D721Med (cell line): ENCODE measurements at places on chromosomes 3 and 15.

GRCh38 chr3:189144645-189145044 lies 27.1 kb upstream of the TPRG1 start:
- no peak for DNase-seq

- DNase-seq: no peak
These were observed 251.3 kb upstream of the NR2E3 start for GRCh38 chr15:71559098-71559497.

GRCh38 chr3:1093217-1093616 lies 393 bp downstream of the CNTN6 start:
- DNase-seq: no peak

DNA sequence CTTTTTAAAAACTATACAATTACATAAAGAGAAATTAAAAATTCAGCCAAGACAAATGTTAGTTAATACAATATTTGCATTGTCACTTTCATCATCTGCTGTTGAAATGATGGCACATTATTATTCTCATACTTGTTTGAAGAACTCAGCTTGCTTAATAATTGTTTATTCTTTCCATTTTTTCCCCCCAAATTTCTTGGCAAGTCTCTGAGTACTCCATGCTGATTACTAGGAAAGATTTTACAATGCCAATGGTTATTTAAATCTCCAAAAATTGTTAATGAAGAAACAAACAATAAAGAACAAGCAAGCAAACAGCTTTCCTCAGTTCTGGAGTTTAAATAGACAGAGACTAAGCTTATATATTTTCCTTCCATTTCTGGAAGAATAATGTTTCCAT lies 15.1 kb upstream of the STXBP5L start:
- DNase-seq: no peak

DNA sequence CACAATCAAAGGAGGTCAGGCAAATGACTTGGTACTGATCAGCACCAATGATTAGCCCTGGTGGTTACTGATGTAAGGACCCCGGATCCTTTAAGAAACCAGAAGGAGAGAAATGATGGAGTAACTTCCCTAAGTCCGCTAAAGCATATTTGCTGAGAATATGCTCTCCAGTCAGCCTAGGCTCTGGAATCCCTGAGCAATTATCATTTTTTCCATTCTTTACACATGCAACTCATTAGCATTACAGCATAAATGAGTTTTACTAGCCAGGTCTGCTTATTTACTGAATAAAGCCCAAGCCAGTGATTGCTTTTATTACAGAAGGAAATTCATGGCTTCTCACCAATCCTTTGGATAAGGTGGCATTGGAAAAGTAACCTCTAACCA lies 139.2 kb upstream of the WNT5A start:
- DNase-seq: no peak

DNA sequence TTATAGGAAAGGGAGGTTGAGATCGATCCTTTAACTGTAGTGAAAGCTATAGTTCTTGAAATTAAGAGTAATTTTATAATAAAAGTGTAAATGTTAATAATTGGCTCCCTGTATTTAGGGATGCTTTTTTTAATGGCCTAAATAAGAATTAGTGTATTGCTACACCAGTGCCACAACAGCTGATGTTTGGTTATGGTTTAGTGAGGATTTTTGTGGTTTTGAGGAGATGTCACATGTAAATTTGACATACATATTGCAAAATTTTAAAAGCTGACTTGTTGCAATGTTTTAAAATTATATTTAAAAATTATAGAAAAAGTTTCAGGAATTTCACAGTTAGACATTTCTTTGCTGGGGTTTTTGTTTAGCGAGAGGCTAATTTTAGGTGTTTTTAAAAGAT lies 3.9 kb downstream of the TSC22D2 start:
- DNase-seq: no peak

DNA sequence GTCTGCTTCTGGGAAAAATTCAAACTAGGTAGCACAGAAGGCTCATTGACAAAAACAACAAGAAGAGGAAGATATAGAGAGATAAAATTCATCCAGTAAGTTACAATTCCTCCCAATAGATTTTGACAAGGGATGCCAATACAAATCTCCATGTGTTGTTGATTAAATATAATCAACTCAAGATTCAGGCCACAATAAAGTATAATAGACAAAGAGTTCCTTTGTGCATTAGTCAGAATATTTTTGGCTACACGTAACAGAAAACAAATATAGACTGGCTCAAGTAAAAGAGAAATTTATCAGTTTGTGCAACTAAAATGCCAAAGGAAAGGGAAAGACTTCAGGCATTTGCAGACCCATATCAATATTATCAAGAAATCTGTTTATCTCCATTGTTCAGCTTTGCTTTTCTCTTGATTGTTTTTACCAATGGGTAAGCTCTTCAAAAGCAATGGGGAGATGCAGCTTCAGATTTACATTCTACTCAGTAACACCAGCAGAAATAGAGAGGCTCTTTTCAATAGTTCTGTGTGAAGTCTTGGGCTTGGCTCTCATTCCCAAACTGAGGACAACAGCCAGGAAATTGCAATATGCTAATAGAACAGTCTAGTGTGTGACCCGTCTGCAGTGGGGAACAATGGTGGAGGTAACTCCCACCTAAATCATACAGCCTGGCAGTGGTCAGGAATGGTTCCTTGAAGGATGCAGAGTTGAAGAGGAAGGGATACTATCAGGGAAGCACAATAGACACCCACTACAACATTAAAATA lies 77.6 kb upstream of the PROK2 start:
- DNase-seq: no peak

GRCh38 chr15:31156226-31156625 lies 54.7 kb upstream of the TRPM1 start:
- no peak for DNase-seq

DNA sequence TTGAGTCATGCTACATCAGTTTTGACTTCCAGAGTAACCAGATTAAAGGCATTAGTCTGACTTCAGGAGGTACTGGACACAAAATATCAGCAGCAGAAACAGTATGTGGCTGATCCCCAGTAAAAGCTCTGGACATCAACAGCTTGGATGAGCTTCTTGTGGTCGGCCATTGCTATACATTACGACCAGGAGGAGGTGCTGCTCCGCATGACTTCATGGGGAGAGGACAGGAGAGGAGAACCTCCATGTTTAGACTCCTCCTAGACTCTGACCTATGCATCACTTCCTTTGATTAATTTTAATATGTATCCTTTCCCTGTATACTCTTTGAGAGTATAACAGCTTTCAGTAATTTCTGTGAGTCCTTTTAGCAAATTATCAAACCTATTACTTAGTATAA lies 285.6 kb upstream of the ARHGEF26 start:
- no peak for DNase-seq

- DNase-seq: no peak
These were observed 5.4 kb upstream of the SENP7 start for GRCh38 chr3:101518421-101518871.

- no peak for DNase-seq
These were observed 15.5 kb upstream of the ZBED2 start for GRCh38 chr3:111610612-111611054.

DNA sequence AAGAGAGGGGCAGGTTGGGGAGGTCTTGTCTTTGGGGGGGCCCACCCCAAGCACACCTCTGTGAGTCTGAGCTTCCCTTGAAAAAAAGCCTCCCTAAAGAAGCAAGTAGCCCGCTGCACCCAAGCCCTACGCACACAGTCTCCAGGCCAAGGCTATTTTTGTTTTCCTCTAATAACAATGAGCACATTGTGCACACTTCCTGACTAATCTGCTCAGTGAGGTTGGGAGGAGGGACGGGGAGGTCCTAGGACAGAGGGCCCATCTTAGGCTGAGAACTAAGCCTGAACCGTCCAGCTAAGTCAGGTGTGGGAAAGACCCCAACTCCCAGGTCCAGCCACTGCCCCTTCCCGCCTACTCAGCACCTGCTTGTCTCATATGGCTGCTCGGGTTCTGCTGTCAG lies 87.2 kb downstream of the HMG20A start:
- DNase-seq: no peak

- no peak for DNase-seq
These were observed 270.0 kb upstream of the HES1 start for GRCh38 chr3:193865896-193866480.

DNA sequence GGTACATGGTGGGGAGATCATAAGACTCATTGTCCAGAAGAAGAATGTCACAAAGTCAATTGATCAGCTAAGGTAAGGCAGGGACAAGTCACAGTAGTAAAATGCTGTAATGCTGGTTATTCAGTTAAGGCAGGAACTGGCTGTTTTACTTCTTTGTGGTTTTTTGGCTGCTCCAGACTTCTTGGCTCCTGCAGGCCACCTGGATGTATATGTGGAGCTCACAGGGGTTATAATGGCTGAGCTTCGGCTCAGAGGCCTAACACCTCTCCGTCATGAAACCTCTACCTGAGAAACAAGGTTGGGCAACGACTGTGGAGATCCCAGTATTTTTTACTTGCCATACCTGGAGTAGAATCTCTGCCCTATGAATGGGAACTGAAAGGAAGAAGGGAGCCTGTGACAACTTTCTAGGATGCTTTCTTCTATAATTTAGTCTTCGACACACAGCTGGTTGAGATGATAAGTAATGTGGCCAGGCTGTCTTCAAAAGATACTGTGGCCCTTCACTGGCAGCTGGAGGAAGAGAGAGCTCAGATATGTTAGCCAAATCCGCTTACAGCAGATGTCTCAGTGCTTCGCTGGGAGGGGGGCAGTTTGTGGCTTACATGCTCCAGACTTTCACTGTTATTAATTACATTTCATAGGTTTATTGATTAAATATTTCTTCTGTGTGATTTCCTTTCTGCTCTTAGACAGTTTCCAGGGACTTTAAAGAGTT lies 887.8 kb downstream of the IGSF11 start:
- DNase-seq: no peak

DNA sequence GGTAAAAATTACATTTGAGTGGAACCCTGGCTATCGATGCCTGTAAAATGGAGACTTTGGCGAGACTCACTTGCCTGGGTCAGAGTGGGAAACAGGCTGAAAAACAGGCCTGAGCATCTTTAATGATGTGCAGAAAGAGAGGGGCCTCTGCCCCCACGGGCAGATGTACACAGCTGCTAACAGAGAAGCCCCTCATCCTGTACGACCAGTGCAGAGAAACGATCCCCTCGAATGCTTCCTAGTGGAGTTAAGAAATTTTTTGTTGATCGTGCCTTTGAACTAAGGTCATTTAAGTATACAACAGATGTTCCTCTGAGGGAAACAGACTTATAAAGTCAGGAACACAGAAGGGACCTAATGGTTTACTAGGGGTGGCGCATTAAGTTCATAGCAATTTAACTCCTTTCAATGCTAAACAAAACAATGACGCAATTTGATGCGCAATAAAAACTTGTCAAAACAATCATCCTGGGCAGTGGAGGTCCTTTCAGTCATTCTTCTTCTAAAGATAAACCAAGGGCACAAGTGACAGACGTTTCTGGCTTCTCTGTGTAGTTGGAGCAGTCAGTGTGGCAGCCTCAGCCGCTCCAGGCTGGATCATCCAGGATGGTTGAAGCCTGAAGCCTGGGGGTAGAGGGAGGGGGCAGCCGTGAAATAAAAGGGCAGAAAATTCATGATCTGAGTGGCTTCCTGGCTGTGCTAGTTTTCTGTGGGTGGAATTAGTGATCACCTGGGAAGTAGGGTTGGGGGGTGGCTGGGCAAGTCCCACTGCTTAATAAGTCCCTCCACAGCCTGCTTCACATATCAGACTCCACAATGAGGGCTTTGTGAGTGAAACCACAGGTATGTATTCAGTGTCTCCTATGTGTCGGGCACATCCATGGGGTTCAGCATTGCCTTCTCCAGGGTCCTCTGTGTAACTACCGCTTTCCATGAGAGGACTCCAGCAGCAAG lies 50.8 kb upstream of the MRPS22 start:
- no peak for DNase-seq

DNA sequence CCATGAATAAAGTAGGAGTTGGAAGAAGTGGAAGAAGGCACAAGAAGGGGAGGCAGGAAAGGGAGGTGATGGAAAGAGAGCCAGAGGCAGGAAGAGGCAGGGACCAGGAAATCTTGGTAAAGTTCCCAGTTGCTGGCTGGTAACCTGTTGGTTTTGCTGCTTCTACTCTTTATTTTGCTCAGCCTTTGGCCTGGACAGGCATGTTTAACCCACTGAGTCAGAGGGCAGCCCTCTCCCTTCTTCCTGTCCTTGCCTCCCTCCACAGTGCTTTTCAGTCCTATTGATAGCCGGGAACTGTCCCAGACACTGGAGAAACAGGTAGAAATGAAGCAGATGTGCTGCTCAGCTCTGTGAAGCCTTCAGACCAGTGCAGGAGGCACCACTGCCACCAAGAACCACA lies 43.4 kb upstream of the APEH start:
- no peak for DNase-seq

DNA sequence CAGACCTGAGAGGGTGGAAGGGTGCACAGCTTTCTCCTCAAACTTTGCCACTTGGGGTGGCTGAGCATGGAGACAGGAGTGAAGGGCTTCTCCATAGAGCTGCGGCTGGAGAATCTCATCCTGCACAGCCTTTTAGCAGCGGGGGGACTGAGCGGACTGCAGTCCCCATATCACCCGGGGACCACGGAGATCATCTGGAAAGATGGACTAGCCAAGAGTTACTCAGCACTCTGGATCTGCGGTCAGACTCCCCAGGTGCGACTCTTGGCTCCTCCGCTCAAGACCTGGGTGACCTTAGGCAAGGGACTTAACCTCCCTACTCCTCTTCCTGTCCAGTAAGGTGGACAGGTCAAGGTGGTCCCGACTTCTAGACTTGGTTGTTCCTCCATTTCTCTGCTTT lies 125.8 kb upstream of the MEF2A start:
- no peak for DNase-seq
